Karpas-422 (cell line): ENCODE measurements at places on chromosomes 3 and 15. TPM values are rescaled to one million over a fixed set of nuclear protein-coding genes. Genes with fewer than 3 reads are reported as not detected.

The ATP1B3 gene
- 54.6 and 68.7 TPM in 2 replicates for total RNA-seq

DNA sequence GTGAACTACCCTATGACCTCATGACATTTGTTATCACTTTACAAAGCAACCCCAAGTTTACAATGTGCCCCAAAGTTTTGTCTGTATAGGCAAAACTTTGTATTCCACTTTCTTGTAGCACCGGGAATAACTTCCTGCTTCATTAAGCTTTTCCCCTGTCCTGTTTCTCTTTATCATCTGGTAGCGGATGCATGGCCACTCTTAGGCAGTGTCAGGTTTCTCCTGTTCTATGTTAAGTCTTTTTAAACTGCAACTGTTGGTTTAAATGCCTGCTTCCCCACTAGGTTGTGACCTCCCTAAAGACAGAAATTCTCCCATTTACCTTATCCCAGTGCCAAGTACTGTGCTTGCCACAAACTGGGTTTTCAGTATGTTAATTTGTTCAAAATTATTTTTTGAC lies 433.6 kb upstream of the DPH6 start:
- no peak for DNase-seq

DNA sequence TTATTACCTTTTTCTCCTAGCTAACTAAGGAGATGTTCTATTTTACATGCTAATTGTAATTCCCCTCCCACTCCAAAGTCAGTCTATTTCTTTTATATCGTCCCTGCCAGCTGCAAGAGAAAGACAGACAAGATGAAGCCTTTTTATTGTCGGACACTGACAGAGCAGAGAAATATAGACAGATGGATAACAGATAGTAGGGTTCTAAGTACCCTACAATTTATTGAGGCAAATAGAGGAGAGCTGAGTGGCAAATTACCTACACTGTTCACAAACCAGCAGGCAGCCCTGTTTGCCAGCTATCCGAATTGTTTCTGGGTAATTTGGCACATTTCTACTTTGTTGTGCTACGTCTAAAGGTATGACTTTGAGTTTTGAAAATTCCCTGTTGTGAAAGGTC lies 392.3 kb upstream of the ZNF717 start:
- no peak for DNase-seq

GRCh38 chr3:165194511-165195240 lies 1.5 kb downstream of the SLITRK3 start:
- DNase-seq = no peak

GRCh38 chr3:140532793-140533330 lies 145.0 kb upstream of the TRIM42 start:
- no peak for DNase-seq
